Esophagus muscularis mucosa (tissue), 4 donors: ENCODE measurements at places on chromosomes 13 and 19. TPM values are rescaled to one million over a fixed set of nuclear protein-coding genes. Genes with fewer than 3 reads are reported as not detected.

- DNase-seq: no peak
Observed at GRCh38 chr13:61187471-61187870, 228.2 kb downstream of the PCDH20 start.

- no peak for DNase-seq
Observed at GRCh38 chr13:73865027-73865426, 269.2 kb downstream of the KLF12 start.

DNA sequence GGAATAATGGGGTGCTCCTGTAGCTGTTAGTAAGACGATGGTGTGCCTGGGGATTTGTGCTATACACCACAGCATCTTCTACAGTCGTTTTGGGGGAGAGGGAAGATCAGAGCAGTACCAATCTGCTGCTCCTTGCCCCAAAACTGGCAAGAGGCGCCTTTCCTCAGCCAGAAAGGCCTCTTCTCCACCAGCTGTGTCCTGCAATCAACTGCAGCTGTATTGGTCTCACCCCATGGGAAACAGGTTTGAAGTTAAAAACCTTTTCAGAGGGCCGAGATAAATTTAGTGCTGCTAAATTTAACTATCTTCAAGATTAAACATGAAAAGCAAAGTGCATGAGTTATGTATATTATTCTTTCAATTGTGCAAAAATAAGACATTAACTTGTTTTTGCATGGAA, 1.2 kb upstream of the RNASEH2B start:
- no peak for DNase-seq

GRCh38 chr19:1822210-1822609, 10.1 kb upstream of the ATP8B3 start:
- DNase-seq: no peak

GRCh38 chr19:42293948-42294347, 8.0 kb upstream of the PRR19 start:
- DNase-seq: no peak

DNA sequence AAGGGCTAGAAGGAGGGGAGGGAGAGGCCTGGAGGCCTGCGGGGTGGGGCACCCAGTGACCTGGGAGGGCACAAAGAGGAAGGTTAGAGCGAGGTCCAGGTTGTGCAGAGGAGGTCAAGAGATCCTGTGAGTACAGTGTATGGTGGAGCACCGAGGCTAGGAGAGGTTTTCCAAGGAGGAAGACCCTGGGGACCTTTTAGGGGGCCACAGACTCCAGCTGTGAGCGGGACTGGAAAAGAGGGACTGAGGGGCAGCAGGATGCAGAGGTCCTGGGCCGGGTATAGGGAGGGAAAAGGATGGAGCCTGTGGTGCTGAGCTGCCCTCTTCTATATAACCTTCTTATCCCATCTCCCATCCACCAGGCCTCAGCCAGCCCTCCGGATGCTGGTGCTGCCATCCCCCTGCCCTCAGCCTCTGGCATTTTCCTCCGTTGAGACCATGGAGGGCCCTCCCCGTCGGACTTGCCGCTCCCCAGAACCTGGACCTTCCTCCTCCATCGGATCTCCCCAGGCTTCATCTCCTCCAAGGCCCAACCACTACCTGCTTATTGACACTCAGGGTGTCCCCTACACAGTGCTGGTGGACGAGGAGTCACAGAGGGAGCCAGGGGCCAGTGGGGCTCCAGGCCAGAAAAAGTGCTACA, 863 bp downstream of the ZNF581 start:
- no peak for DNase-seq

- DNase-seq: no peak
Observed at GRCh38 chr19:15288146-15288963, 44.0 kb downstream of the BRD4 start.

DNA sequence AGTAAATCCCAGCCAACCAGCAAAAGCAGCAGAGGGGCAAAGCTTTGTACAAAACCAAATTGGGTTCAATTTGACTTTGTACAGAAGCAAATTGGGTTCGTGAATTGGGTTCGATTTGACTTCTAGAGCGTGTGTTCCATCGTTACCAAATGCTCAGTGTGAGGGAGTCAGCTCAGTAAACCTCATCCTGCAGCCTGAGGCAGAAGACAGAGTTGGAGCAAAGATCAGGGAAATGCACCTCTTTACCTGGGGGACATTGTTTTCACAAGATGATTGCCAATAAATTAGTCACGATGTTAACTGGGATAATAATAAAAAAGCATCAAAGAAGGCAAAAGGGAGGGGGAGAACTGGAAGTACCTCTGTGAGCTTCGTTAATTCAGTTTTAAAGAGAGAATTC, 1.5 kb downstream of the RAB20 start:
- DNase-seq: no peak

DNA sequence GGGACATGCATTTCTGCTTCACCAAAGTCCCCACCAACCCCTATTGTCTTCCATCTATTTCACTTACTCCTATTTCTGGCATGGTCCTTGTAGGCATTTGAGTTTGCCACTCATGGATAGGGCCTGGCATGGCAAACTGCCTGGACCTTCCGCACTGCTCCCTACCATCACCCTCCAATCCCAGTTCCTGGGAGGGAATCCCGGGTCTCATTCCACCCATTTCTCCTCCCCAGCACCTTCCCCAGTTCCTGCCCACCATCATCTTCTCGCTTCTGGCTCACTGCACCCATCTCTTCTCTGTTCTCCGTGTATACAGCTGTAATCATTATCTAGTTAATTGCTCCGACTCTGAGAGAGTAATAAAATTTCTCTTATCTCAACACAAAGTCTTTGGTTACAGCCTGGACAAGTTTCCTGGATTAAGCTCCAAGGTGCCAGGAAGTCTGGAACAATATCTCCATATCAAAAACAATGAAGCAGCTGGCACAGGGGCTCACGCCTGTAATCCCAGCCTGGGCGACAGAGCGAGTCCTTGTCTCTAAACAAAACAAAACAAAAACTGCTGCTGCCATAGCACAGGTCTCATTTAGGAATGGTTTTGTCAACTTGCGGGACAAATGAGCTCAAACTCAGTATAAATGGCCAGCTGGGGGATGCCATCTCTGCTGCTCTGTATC, 17.0 kb upstream of the COX7A1 start:
- no peak for DNase-seq

- no peak for DNase-seq
Observed at GRCh38 chr19:13398780-13399726, 107.2 kb downstream of the CACNA1A start.

DNA sequence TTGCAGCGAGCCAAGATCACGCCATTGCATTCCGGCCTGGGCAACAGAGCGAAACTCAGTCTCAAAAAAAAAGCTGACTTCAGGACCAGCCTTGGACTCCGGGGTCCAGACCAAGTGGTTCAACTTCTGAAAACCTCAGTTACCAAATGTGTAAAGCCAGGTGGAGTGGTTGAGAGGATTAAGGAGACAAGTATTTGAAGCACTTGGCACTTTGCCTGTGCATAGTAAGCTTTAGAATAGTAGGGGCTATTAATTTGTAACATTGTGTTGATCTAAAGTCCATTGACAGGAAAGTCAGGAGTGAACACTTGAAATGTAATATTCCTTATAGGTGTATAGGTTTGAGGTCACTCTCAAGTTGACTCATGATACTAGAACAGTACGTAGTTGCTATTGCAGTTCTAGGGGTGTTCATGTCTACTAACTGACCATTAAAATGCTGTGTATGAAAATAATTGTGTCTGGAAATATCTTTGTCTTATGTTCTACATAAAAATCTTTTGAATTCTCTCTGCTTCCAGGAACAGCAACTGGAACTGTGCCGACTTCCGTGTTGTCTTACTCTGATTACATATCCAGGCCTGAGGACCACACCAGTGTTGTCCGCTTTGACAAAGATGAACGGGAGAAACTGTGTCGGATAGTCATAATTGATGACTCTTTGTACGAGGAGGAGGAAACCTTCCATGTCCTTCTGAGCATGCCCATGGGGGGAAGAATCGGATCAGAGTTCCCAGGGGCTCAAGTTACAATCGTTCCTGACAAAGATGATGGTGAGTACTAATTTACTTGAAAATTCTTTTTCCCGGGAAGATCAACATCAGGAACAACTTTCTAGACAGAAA, 97.4 kb downstream of the FREM2 start:
- no peak for DNase-seq

NCR1 gene
- total RNA-seq: 0.33 TPM

NLRP11 gene
- not detected for total RNA-seq

OR7D2 gene
- not detected for total RNA-seq
